ENCODE measurements at places on chromosomes 12 and 14. TPM values are rescaled to one million over a fixed set of nuclear protein-coding genes. Genes with fewer than 3 reads are reported as not detected.

Gene MGAT4C
- 0.55 TPM for total RNA-seq

Gene CCDC38
- total RNA-seq = not detected

DNA sequence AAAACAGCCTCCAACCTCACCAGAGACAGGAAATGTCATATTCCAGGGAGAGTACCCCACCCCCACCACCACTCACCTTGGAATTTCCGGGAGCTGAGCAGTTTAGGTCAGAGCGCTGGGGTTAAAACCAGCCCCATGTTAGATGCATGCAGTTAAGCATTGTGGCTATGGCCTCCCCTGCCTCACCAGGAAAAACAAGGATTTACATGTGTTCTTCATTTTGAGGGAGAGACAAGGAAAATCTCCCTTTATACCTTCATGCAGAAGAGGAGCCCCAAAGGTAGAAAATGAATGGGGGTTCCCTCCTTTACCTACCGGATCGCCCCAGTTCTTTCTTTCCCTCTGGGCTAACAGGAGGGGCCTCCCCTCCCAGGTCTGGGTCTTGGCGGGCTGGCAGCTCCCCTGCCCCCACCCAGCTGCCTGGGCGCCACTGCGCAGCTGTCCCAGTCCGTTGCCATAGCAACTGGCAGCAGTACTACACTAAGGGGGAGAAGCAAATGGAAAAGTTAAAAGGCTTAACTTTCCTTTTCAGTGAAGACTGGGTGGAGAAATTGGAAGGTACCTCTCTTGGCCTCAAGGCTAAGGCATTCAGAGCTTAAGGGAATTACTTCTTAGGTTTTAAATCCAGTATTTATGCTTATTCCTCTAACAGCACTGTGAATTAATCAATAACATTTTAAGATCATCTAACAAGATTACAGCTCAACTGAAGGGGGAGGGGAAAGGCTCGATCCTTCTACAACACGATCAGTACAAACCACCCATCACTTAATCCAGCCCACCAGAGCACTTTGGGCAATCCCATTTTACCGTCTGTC, 20.5 kb downstream of the CBX5 start:
- no peak for DNase-seq

DNA sequence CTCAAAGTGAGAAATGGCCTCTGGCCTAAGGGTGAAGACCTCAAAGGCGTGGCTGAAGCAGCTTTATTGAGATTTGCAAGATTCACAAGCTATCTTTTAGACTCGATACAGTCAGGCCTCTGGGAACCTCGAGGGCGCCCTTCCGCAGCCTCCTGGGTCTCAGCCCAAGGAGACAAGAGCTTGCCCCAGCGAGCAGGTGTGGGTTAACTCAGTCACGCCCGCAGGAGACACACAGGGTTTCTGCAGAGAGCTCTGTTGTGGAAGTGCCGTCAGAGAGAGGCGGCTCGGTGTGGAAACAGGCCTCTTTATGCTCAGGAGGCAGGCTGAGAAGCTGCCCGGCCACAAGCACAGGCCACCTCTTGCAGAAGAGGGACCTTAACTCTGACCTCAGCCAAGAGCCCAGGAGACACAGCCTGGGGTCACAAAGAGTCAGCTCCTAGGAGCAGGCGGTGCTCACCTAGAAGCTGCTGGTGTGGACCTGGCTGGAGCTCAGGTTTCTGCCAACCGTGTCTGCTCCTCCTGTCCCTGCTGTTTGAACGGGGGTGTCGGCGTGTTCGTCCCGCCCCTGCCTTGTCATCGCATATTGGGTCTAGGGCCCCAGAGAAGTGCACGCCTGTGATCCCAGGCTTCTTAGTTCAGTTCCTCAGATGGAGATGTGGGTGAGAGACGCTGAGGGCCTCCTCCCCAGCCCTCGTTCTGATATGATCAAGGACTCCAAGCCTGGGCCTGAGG, 42.1 kb upstream of the FBRSL1 start:
- no peak for DNase-seq

DNA sequence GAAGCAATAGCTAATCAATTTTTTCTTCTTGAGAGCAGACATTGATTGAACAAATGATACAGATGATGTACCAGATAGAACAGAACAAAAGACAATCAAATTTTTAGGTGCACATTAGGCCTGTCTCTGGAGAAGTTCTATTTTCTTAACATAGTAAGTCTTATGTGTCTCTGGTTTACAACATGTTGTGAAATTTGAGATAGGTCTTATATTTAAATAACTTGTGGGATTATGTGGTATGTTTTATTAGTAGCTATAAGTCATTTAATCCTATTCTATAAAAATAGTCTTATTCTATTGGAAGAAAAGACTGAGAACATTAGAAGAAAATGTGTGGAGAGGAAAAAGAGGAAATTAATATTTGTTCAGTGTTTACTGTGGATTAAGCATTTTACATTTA, 358.0 kb downstream of the ATP23 start:
- DNase-seq = no peak

All from suprapubic skin (tissue), 4 donors.